ENCODE measurements at places on chromosomes 11 and 22.

DNA sequence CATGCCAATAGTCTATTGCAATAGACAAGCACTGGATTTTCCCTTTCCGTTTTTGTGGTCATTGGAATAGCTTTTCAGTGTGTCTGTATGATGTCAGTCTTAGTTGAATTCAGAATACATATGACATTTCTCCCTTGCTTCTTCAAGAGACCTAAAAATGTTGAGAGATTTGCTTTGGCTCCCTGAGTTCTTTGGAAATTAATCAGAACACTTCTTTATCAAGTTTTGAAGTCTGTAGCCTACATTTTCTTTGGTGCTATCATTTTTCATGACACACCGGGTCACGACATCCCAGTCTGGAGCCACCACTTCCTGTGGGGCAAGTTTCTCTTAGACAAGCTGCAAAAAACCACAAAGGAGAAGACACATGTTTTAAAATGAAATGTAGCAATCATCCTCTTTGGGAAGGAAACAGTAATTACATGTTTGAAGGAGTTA, 847.1 kb downstream of the OPCML start:
- no peak for DNase-seq

DNA sequence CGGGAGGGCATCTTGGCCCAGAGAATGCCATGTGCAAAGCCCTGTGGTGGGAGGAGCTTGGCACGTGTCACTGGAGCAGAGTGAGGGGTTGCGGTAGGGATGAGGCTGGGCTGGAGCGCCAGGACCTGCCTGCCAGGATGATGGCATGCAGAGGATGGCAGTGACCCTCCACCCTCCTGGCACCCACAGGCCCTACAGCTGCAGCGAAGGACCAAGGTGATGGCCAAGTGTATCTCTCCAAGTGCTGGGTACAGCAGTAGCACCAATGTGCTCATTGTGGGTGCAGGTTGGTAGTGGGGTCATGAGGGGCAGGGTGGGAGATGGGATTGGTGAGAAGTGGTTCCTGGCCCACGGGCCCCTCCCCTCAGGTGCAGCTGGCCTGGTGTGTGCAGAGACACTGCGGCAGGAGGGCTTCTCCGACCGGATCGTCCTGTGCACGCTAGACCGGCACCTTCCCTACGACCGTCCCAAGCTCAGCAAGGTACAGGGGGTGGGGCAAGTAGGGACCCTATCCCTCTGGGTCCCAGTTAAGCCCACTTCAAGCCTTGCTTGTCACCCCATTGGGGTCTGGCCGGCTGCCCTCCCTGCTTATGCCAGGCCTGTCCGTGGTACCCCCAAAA, 7.4 kb downstream of the AIFM3 start:
- DNase-seq, result no peak

GRCh38 chr11:57240007-57240406, 3.0 kb upstream of the APLNR start:
- DNase-seq, result no peak

GRCh38 chr11:7473717-7474116, 11.6 kb upstream of the OLFML1 start:
- DNase-seq, result no peak

DNA sequence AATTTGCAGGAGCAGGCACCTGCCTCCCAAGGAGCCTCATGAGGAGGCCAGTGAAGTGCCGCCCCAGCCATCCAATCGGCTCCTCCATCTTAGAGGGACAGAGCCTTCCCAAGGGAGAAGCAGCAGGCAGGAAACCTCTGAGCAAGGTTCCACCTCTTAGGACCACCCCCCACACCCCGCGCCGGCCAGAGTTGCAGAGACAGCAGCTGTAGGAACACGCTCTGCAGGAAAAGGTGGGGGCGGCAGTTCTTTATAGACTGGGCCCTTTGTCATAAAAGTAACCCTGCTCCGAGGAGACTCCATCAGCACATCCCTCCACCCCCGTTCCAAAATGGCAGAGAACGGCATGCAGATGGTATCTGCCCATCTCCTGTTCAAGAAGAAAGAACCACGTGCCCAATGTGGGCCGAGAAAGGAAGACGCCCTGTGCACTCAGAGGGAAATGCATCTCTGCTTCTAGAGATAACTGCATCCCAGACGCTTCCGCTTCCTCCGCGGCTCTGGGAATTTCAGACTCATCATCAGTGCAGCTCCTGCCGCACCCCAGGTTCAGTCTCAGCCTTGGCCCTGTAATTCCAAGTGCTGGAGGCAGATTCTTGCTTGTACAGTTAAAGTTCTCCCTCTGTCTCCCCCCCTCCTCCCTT, 98.5 kb downstream of the SPATA19 start:
- no peak for DNase-seq

DNA sequence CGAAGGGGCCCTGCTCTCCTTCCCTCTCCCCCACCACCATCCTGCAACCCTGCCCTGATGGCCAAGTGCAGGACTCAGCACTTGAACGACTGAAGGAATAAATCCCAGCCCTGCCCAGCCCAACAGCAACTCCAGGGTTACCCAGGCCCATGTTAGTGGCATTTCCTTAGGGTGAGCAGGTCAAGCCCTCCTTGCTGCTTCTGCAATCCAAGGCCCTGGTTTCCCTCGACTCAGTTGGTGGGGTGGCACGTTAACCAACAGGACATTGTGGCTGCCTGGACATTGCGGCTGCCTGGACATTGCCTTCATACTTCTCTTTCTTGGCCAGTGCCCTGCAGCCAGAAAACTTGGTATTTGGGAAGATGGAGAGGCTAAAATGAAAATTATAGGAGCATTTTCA, 141.4 kb downstream of the TRIM29 start:
- no peak for DNase-seq

GRCh38 chr11:111663820-111664219, 61.6 kb downstream of the SIK2 start:
- no peak for DNase-seq

GRCh38 chr11:64176751-64177150, 9.2 kb upstream of the STIP1 start:
- no peak for DNase-seq

GRCh38 chr11:108620958-108621772, 27.6 kb upstream of the EXPH5 start:
- DNase-seq, result no peak

DNA sequence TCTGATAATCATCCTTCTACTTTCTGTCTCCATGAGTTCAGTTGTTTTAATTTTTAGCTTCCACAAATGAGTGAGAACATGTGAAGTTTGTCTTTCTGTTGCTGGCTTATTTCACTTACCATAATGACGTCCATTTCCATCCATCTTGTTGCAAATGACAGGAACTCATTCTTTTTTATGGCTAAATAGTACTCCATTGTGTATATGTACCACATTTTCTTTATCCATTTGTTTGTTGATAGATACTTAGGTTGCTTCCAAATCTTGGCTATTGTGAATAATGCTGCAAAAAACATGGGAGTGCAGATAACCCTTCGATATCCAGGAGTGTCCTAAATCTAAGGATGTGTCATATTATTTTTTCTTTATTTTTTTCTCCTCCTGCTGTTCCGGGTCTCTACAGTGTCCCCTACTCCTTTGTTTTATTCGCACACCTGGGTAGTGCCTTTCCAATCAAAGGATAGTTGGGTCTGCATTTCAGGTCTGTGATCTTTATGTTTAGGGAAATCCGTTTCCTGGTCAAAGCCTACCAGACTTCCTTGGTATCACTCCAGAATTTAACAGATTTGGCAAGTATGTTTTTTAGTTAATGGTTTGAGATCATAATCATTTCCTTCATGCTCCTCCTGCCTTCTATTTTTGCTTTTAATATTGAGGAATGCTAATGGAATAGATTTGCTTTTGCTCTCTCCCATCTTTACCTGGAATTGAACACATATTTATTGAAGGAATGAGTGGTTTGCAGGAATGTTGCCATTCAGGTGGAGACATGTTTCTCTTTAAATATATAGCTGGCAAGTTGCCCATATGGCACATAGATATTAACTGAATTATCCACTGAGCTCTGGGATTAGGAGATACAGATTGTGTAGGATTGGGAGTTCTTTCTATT, 53.7 kb downstream of the ARHGEF12 start:
- no peak for DNase-seq

DNA sequence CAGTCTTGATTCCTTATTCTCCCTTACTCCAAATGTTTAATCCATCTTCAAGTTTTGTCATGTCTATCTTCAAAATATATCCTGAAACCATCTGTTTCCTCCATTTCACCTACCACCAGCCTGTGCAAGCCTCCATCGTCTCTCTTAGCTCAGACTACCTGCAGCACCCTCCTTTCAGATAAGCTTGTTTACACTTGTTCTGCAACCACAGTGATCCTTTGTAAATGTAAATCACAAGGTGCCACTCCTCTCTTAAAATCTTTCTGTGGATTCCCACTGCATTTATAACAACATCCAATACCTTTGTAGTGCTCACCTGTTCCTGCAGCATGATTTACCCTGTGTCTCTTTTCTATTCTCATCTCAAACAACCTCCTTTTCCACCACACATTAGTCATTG, 31.8 kb upstream of the GPR83 start:
- no peak for DNase-seq

GRCh38 chr22:35380537-35381423, at the start of gene HMOX1:
Gene HMOX1, plus strand, starts transcription at chr22:35381096. Its CDS starts 78 bp downstream, at chr22:35381174.
- peak; percentile 12 for DNase-seq

GRCh38 chr22:26780521-26780920, 123.1 kb downstream of the MIAT start:
- DNase-seq, result no peak

DNA sequence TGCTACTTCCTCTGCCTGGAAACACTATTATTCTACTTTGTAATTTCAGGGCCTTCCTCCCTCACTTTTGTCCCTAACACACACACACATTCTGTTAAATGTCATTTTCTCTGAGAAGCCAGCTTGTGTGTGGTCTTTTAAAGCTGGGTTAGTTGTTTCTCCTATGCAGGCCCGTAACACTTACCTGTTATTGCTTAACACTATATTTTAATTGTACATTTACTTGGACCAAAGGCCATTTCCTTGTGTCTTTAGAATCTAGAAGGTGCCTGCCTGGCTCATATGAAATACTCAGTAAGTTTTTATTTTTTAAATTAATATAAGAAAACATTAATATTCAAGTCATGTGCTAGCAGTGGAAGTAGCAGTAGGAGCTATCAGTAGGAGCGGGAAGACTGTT, 30.6 kb downstream of the FAR1 start:
- DNase-seq, result no peak

DNA sequence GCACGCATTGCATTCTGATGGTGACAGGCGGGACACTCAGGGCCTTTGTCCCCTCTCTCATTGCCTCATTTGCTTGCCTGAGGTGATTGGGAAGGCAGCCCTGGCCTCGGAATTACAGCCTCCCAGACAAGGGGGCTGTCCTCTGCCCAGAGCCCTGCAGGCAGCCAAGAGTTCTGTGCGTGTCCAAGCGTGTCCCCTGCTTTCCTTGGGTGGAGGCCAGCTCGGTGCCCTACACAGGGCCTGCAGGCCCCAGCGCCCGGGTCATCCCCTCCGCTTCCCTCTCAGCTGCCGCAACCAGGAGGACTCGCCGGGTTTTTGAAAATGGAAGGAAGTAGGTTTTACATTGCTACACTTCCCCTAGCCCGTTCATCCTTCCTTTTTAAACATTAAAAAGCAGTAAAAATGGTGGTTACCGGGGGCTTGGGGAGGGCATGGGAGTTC, 1.9 kb downstream of the GRAMD4 start:
- DNase-seq, result no peak

- DNase-seq, result no peak
Observed at GRCh38 chr11:87438416-87438815, 400.7 kb downstream of the TMEM135 start.

Data from stimulated activated naive CD4-positive, alpha-beta T cell (primary cell).